Left lobe of liver (tissue), 2 donors: ENCODE measurements at places on chromosomes 6 and 20. TPM values are rescaled to one million over a fixed set of nuclear protein-coding genes. Genes with fewer than 3 reads are reported as not detected.

DNA sequence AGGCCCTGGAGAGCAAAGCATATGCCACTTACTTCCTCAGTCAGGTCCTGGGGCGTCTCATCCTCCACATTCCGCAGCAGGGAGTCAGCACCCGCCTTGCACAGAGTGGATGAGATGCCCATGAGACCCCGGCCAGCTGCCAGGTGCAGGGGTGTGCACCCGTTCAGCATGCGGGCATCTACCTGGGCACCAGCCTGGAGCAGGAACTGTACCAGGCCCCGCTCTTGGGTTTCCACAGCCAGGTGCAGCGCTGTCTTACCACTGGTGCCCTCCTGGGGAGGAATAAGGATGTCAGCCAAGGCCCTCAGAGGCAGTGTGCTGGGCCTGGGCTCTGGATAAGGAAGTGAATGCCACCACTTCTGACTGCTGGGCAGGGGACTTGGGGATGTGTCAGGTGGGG is 2.7 kb upstream of the SLC35B2 start:
- DNase-seq: no peak

- no peak for DNase-seq
Observed at GRCh38 chr20:61965606-61966491, 99.8 kb downstream of the TAF4 start.

The PBOV1 gene
- total RNA-seq: not detected

DNA sequence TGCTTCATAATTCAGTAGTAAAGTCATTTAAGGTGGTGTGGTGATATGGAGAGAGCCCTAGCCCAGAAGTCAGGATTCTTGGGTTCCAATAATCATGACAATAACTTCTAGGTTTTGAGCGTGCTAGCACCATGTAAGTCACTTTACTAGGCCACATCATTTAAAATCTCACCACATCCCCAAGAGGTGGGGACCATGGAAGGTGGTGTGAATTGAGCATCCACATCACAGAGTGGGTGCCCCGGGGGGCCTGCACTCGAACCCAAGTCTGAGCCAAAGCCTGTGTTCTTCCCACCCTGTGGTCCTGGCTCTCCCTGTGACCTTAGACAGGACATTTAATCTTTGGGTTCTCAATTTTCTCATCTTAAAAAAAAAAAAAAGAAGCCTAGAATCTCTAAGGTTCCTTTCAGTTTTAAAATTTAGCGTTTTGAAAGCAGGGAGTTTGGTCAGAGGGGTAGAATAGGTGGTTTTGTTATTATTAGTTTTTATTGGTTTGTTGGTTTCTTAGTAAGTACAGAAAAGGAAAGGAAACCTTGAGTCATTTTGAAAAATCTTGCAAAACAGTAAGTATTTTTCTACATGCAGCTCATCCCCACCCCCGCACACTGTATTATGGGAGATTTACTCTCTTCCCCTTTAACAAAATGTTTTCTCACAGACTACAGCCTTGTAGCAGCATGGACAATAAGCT is 26.4 kb downstream of the ARMC2 start:
- DNase-seq: no peak

DNA sequence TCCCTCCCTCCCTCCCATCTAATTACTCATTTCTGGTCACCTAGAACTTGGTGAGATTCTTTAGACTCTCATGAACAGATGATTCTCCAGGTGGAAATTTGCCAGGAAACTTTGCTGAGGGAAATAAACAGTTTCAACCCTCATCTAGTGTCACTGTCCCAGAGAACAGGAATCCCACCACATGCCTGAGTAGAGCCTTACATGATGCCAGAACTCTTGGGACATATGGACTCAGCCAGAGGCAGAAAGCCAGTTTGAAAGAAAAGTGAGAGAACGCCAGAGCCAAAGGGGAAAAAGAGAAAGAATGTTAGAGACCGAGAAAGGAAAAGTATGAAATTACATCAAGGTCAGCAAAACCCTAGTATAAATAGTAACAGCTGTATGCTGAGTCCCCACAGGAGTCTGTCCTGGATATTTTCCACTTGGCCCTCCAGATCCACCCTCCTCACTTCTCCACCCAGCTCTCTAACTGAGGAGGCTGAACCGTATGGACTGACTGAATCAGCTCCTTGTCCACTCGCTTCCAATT is 127.5 kb upstream of the COL21A1 start:
- DNase-seq: no peak

DNA sequence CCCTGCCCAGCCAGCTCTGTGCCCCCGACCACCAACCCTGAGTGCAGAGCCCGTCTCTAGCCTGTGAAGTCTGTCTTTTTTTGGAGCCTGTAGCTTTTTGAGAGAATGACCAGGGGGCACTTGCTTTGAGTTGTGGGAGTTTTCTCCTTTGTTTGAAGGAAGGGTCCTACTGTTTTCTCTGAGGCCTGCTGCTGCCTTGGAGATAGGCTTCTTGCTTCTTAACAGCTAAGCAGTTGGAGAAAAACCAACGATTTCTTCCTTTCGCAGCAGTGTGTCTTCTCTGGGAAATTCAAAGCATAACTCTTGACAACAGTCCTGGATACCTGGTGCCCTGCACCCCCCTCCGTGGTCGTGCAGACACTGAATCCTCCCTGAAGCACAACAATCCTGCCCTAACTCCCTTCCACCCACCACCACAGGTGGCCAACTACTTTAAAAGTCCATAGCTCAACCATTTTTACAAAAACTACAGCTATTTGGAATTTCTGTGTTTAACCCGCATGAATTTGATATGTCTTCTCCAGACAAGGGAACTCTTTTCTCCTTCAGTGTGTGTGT is 61.0 kb downstream of the FAM50B start:
- no peak for DNase-seq

- peak; percentile 66 for DNase-seq
Observed at GRCh38 chr6:149566410-149567193, 427 bp downstream of the GINM1 start.

The CTCFL gene
- 0.15 TPM for total RNA-seq

DNA sequence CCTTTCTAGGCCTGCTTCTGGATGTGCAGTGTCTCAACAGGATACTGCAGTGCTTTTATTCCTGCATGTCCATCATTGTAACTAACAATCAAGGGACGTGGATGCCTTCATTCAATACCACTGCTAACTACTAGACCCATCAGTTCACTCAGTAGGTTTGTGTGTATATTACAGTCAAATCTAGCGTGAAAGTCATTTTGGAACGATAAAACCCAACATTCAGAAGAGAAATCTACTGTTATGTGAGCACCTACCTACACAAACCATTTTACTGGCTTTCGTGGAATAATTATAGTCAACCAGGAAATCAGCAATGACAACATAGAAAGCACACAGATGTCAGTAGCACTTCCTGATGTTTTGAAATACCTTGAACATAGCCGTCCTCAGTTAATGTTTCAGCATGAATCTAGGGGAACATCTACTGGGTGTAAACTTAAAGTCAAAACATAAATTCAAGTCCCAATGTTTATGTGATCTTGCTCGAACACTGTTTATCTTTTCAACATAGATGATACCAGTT is 270.6 kb downstream of the FARS2 start:
- DNase-seq: no peak

The CLPSL2 gene
- total RNA-seq: not detected

The MBOAT1 gene
- total RNA-seq: 4.6 TPM
